Mucosa of descending colon (tissue), 3 donors: ENCODE measurements at places on chromosomes 5 and 9. TPM values are rescaled to one million over a fixed set of nuclear protein-coding genes. Genes with fewer than 3 reads are reported as not detected.

DNA sequence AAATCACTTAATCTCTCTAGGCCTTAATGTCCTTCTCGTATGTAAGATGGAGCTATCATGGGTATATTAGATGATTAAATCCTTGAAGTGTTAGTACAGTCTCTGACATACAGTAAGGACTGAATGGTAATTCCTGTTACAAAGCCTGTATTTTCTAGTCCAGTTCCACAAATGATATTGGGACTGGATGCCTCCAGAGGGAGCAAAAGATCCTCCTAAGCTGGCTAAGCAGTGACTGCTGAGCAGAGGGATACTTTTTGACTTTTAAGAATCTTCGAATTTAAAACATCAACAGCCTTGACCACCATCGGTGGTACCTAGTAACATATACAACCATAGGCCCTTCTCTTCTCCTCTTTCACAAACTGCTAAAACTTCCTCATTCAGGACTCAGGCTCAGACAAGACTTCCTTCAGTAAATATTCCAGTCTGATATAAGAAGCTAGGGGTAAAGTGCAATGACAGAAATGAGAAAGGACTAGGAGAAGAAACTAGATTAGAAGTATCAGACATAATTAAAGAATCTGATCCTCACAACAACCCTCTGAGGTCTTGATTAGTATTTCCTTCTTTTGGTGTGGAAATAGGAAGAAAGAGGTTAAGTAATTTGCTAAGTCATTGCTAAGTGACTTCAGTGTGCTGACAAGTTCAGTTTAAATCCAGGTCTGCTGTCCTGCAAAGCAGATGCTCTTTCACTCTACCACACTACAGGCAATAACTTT, 13.9 kb downstream of the PTAR1 start:
- DNase-seq, result no peak

DNA sequence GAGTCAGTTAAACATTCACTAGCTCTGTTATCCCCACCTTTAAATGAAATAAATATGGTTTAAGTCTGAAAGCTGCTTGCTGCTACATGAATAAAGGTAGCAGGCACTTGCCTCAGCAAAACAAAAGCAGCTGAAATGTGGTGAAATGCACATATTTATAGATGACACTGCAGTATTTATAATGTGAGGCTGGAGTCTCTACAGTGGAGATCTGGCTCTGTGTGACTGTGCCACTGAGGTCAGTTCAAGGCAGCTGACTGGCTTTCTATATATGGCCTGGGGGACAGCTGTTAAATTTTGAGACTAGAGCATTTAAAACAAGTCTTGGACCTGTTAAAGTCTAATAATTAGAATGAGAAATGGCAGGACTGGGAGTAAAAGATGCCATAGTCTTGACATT, 859.6 kb upstream of the SEMA6A start:
- no peak for DNase-seq

DNA sequence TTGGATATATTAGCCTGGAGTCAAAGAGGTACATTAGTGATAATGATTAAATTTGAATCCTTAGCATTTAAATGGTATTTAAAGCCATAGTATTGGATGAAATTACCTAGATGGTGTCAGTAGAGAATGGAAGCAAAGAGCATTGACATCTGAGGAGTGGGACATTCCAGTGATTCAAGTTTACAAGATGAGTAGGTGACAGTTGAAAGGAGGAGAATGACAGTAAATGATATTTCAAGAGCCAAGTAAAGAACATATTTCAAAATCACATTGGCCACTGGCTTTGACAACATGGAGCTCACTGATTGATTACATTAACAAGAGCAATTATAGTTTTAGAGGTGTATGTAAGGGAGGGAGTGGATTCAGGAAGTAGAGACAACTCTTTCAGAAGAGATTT, 93.9 kb upstream of the MEF2C start:
- DNase-seq, result no peak

GRCh38 chr9:126643945-126644527, 30.3 kb downstream of the LMX1B start:
- no peak for DNase-seq

DNA sequence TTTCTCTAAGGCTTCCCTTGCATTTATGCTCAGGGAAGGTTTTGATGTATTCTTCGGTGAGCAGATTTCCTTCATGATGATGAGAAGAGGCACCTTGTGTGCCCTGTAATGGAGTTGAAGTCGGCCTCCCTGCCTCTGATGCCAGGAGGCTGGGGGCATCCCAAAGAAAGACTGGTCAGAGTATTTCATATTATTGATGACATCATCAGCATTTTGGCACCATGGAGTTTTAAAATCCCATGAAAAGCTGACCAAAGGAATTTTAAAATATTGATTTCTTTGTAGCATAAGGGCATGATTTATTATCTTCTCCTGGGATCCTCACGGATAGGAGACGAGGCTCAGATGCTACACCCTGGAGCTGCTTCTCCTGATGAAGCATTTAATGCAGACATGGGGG, 231.2 kb upstream of the IRX1 start:
- no peak for DNase-seq

- peak; percentile 90 for DNase-seq
Measured at GRCh38 chr9:94783102-94783682, 56.7 kb downstream of the AOPEP start.

- DNase-seq, result no peak
Measured at GRCh38 chr5:76477061-76477460, 74.0 kb downstream of the IQGAP2 start.

- no peak for DNase-seq
Measured at GRCh38 chr9:19630760-19631159, 158.1 kb downstream of the SLC24A2 start.

DNA sequence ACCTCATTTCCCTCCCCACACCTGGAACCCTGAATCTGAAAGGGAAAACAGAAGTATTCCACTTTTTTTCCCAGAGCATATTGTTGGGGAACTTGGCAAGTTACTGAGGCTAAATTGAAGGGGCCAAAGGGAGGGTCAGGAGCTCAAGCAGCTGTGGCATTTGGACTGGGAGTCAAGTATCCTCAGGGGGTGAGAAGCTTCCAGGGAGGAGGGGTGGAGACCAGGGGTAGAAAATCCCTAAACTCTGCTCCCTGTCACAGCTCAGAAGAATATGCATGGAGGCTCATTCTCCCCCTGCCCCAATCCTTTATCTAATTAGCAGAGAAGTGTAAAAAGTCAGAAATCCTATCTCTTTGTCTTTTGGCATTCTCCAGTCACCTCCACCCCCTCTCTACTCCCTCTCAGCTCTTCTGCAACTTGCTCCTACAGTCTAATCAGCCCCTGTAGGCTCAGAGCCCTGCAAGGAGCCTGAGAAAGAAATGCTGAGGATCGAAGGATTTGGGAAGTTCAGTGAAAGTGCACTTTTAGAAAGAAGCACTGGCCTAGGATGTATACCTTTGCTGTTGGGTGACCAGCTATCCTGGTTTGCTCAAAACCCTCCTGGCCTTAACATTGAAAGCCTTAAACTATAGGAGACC, 5.7 kb upstream of the WNT8A start:
- no peak for DNase-seq

- DNase-seq, result no peak
Measured at GRCh38 chr5:108046955-108047670, 334.8 kb downstream of the FBXL17 start.

DNA sequence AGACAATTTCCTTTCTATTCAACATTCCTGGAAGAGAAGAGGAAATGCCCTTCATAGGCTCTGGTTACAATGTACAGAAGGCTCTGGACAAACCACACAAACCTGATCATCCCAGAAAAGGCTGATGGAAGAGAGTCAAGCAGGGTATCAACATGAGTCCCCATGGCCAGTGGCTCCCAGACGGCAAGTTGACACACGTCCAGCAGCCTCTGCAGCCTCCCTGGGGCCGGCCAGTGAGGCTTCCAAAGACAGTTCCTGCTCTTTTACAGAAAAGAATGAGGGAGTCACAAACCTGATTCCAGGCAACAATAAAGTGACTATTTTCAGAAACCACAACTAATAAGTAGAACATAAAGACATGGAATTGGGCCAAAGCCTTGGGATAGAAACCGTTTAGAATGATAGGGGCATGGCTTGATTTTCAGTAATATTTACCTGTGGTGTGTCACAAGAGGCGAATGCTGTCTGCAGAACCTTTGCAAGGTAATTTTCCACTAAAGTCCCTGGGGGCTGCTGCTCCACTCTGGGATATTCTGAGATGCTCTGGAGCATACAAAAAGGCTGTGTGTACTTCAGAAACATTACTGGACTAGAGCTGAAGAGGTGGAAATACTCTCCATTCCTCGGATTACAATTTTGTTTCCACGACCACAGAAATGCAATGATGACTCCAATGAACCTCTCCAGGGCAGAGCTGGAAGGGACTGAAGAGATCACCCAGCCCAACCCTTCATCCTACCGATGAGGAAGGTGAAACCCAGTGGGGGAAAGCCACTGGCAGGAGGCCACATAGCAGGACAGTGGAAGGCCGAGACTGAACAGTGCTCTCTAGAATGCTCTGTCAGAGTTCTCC, 10.4 kb downstream of the MED27 start:
- no peak for DNase-seq

- no peak for DNase-seq
Measured at GRCh38 chr9:126615245-126615790, 1.6 kb downstream of the LMX1B start.

DNA sequence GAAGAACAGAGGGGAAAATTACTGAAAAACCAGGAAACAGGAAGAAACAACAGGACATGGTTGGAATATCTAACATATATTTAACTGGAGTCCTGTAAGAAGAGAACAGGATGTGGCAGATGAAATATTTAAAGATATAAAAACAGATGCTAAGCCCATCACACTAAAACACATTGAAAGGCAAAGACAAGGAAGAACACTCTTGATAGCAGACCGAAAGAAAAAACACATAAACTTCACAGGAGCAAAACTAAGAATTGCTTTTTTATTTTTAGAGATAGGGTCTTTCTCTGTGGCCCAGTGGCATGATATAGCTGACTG, 324.4 kb upstream of the ARRDC3 start:
- DNase-seq, result no peak

DNA sequence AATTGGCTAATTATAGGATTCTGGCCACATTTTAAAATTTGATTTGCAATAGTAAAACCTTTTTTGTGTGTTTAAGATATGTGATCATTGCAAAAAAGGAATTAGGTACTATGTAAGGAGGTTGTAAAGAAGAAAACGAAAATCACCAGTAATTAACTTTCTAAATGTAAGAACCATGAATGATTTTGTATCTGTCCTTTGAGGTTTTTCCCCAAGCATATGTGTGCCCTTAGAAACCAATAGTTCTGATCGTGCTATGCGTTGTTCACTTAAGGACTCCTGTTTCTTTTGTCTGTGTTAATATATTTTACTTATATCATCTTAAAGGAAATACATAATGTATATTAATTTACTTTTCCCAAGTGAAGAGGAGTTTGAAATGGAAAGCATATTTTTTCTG, 410.2 kb downstream of the PSAT1 start:
- DNase-seq, result no peak

- peak; percentile 64 for DNase-seq
Measured at GRCh38 chr5:44809215-44809955, 638 bp downstream of the MRPS30 start.

- peak; percentile 91 for DNase-seq
Measured at GRCh38 chr5:9545992-9546851, at the start of gene SEMA5A. TSS of gene SEMA5A (minus strand) at chr5:9546075. CDS start at chr5:9379946, 166,129 bp downstream.

DNA sequence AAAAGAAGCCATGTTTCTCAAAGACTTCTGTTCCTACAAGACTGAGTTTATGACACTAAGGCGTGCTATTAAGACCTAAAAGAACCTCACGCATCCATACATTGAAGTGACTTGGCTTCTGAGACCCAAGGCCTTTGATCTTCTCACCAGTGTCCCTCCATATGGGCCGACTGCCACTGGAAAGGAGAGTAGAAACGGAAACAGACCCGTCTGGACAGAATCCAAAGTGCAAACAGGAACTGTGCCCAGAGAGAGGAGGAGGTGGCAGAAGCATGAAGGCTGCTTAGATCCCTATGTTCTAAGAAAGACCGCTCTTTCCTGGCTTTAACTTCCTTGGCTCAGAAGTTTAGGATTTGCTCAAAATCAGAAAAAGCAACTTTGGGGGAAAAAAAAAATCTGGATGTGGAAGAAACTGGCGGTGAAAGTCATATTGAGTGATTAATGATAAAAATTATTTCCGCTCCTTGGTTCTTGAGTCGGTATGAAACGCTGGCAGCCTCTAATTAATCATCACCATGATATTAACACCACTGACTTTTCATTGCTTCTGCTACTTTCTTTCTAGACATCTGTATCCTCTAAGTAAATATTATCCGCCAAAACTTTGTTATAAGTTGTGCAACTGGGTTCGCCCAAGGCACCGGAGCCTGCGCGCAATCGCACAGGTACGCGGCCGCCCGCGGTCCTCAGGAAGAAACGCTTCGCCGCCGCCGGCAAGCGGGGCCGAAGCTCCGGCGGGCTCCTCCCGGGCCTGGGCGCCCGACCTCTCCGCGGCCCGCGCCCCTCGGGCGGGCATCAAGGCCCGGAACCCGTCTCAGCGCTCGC, 726 bp downstream of the DAP start:
- DNase-seq, result peak; percentile 81

DNA sequence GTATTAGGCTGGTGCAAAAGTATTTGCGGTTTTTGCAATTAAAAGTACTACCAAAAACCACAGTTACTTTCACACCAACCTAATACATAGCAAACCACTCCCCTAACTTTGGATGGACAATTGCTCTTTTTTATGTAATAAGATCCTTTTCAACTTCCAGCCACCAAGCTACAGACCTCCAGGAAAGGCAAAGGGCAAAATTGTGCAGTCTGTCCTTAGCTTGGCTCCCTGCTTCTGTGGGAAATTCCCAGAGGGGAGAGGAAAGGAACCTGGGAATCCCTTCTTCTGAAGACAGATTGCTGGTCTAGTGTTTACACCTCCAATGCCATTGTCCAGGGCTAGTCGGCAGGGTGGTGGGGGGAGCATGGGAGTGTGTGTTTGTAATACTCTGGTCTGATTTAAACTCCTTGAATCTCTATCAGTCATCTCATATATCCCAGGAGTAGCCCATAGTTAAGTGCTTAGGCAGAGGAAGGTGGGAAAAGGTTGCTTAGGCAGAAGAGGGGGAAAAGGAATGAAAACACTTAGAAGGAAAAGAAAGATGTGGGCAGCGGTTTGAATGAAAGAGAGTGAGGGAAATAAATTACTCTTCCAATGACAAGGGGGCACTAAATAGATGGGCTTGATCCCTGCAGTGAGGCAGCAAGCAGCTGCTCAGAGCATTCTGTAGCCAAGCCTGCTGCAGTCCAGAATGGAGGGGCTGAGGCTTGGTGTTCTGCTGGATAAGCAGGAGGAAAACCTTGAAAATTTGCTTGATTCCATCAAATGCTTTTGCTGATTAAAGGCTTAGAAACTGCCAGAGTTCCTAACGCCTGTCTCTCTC, 86.9 kb upstream of the MAP1B start:
- DNase-seq, result no peak

The ACTBL2 gene
- total RNA-seq, result not detected

The SOHLH1 gene
- not detected for total RNA-seq

The SLC4A9 gene
- total RNA-seq, result not detected

The GFI1B gene
- 1.4 TPM for total RNA-seq

The FGF10 gene
- 4.4 TPM for total RNA-seq

The CD72 gene
- total RNA-seq, result 3.0 TPM

The LMAN2 gene
- total RNA-seq, result 91.9 TPM

The SPINK6 gene
- total RNA-seq, result 3.0 TPM

The PGM5 gene
- total RNA-seq, result 11.2 TPM
